Activated CD8-positive, alpha-beta T cell treated with anti-CD3 and anti-CD28 coated beads, Interleukin-2, amount 10 ng/mL, durations not matched to agents 7 days and 5 days (primary cell): ENCODE measurements at places on chromosomes 5 and 9.

DNA sequence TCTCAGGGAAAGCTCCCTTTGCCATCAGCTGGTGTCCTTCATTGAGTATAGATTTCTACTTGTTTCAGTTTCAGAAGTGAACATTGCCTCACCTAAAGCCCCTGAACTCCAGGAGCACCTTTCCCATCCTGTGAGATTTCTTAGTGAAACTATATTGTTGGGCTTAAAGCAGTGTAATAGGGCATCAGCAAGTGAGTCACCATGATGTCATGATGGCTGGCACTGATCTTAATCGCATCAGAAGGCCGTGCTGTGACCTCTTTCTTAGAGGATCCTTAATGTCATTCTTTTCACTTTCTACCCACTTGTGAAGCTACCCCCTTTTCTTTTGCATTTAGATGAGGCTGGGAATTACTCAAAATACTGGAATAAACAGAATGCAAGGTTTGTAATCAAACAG, 401.3 kb downstream of the MTRR start:
- H3K4me1 ChIP-seq: no peaks in the 10 kb centered on the region
- H3K4me3 ChIP-seq: no peak overlapping the region
- no peak overlapping the region for H3K27ac ChIP-seq
- no peaks in the 10 kb centered on the region for H3K36me3 ChIP-seq
- H3K27me3 ChIP-seq: no peaks in the 10 kb centered on the region

GRCh38 chr5:32163785-32164184, 10.3 kb downstream of the GOLPH3 start:
- H3K4me3 ChIP-seq: no peak overlapping the region
- no peak for DNase-seq
- peaks cover 17% of the 10 kb centered on the region for H3K4me1 ChIP-seq
- H3K36me3 ChIP-seq: peaks cover 45% of the 10 kb centered on the region
- H3K27me3 ChIP-seq: no peaks in the 10 kb centered on the region

GRCh38 chr5:158205992-158206391, 347.0 kb upstream of the CLINT1 start:
- no peaks in the 10 kb centered on the region for H3K4me1 ChIP-seq
- DNase-seq: no peak
- no peaks in the 10 kb centered on the region for H3K27me3 ChIP-seq
- no peak overlapping the region for H3K27ac ChIP-seq
- H3K36me3 ChIP-seq: no peaks in the 10 kb centered on the region

DNA sequence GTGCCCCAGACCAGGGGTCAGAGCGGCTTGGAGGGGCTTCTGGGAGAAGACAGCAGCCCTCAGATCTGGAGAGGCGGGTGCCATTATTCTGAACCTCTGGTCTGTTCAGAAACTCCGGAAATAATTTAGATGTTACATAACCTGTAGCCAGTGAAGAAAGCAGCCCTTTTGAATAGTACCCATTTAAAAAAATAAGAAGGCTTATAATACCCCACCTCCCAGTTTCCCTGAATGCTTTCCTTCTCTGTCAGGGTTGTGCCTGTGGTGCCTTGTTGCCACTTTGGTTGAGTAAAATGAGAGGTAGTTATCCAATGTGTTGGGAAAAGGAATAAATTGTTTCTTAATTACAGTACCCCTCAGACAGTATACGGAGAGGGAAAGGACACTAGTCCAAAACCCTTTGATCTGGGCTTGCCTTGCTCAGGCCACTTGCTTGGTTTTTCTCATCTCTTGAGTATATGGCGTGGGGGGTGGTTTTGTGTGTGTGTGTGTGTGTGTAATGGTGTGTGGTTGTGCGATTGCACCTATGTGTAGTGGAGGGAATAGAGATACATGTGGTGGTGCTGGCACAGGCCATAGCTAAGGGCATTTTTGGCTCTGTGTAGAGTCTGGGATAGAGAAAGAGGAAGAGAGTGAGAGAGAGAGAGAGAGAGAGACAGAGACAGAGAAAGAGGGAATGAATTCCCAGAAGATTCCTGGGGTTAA, 59.1 kb upstream of the TLR4 start:
- no peak overlapping the region for H3K4me3 ChIP-seq
- H3K4me1 ChIP-seq: peaks cover 6% of the 10 kb centered on the region

DNA sequence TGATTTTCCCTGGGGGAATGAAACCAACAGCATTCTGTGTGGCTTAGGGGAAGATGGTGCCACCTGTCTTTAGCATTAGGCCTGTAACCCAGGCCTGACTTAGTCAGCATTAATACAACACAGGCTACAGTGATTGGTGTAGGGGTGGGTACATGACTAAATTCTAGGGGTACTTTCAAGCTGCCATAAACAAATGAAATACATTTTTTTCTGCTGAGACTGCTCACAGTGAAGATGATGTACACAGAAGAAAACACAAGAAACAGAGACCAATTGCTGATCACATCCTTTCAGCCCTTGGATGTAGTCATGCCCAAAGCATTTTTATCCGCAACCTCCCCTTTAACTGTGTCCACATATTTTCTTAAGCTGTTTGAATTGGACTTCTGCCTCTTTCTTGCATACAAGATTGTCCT, 527.2 kb downstream of the KCTD16 start:
- no peak overlapping the region for H3K27ac ChIP-seq
- H3K36me3 ChIP-seq: no peaks in the 10 kb centered on the region
- no peak for DNase-seq
- no peak overlapping the region for H3K4me3 ChIP-seq
- H3K27me3 ChIP-seq: no peaks in the 10 kb centered on the region

DNA sequence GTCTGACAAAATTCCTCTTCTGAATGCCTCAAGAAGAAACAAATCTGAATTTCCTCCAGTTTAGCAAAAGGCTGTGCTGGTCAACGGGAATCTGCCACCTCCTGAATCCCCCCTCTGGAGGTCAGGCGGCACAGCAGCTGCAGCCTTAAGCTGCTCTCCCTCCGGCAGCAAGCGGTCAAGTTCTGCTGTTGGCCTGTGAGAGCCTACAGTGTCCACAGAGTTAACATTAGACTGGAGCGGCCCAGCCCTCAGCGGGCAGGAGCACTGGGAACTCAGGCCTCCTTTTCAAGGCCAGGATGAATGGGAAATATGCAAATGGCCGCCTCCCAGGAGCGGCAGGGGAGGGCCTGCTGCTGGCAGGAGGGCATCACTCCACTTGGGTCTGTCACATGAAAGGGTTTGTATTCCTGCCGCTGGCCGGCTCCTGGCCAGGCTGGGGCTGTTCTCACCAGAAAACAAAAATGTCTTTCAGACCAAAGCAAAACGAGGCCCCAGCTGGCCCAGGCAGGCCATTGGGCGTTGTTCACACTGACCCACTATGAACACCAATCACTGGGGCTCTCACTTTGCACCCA, 8.2 kb downstream of the ACSL6 start:
- H3K27ac ChIP-seq: no peak overlapping the region
- peaks cover 2% of the 10 kb centered on the region for H3K36me3 ChIP-seq
- peaks cover 5% of the 10 kb centered on the region for H3K27me3 ChIP-seq

- no peaks in the 10 kb centered on the region for H3K27me3 ChIP-seq
- no peak overlapping the region for H3K4me3 ChIP-seq
- no peak for DNase-seq
- H3K4me1 ChIP-seq: peaks cover 22% of the 10 kb centered on the region
Measured at GRCh38 chr9:137664676-137665075, 45.9 kb downstream of the EHMT1 start.

- H3K27me3 ChIP-seq: peaks cover 5% of the 10 kb centered on the region
- H3K4me1 ChIP-seq: peaks cover 3% of the 10 kb centered on the region
- no peak overlapping the region for H3K27ac ChIP-seq
Measured at GRCh38 chr5:33816791-33817190, 75.0 kb downstream of the ADAMTS12 start.

- DNase-seq: no peak
- no peak overlapping the region for H3K4me3 ChIP-seq
- no peak overlapping the region for H3K27ac ChIP-seq
- H3K36me3 ChIP-seq: no peaks in the 10 kb centered on the region
- H3K4me1 ChIP-seq: no peaks in the 10 kb centered on the region
- H3K27me3 ChIP-seq: no peaks in the 10 kb centered on the region
Measured at GRCh38 chr5:45578270-45578669, 117.9 kb downstream of the HCN1 start.

- peak; percentile 20 for DNase-seq
- no peak overlapping the region for H3K4me3 ChIP-seq
- peak overlapping the region; percentile 95 for H3K27ac ChIP-seq
- no peaks in the 10 kb centered on the region for H3K27me3 ChIP-seq
- peaks cover 18% of the 10 kb centered on the region for H3K36me3 ChIP-seq
Measured at GRCh38 chr5:132493241-132493640, 2.7 kb upstream of the IRF1 start.

DNA sequence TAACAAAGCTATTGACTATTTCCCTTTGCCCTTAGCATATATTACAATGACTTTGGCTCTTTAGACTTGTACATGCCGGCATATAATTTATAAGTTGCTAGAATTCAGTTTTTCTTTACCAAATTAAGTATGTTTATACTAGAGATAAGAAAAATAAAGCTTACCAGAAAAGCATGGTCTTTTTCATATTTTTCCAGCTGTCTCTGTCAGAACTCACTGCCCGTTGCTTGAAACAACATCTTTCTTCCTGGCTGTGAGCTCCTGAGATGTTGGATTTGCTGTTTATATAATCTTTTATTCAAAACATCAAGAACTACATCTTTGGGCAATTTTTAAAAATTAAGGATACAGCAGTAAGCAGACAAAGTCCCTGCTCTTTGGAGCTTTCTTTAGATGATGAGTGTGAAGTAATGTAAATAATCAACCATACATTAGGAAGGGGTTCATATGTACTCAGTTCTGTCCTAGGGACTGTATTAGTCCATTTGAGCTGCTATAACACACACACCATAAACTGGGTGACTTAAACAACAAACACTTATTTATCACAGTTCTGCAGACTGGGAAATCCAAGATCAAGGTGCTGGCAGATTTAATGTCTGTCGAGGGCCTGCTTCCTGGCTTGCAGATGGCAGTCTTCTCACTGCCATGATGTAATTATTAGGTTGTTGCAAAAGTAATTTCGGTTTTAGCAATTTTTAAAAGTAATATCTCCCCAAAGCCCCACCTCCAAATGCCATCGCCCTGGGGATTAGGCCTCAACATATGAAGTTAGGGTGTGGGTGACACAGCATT, 45.4 kb upstream of the RANBP3L start:
- H3K4me3 ChIP-seq: no peak overlapping the region
- H3K36me3 ChIP-seq: no peaks in the 10 kb centered on the region
- H3K27ac ChIP-seq: no peak overlapping the region
- H3K4me1 ChIP-seq: no peaks in the 10 kb centered on the region

GRCh38 chr9:81071108-81071507, 618.2 kb downstream of the TLE1 start:
- H3K27me3 ChIP-seq: no peaks in the 10 kb centered on the region
- H3K4me1 ChIP-seq: no peaks in the 10 kb centered on the region
- H3K4me3 ChIP-seq: no peak overlapping the region
- H3K27ac ChIP-seq: no peak overlapping the region

GRCh38 chr9:2260417-2261306, 245.5 kb downstream of the SMARCA2 start:
- no peak for DNase-seq
- no peaks in the 10 kb centered on the region for H3K36me3 ChIP-seq
- H3K4me1 ChIP-seq: no peaks in the 10 kb centered on the region
- no peak overlapping the region for H3K27ac ChIP-seq
- H3K27me3 ChIP-seq: peaks cover 19% of the 10 kb centered on the region

DNA sequence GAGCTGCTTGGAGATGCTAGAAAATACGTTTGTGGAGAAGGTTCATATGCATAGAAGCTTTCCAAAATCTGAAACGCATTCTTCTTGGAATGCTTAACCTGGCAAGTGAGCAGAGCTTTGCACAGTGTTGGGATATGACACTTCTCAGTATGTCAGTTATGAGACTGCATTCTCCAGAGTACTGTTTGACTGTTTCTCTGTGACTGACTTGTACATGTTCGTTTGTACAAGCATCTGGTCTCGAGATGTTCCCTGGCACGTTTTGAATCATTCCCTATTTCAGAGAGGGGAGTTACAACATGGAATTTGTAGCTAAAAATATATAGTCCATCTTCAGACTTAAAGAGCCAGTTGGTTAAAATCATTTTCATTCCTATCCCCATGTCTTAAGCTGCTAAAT, 272.4 kb downstream of the ARRDC3 start:
- DNase-seq: no peak
- H3K27ac ChIP-seq: no peak overlapping the region
- no peak overlapping the region for H3K4me3 ChIP-seq
- H3K27me3 ChIP-seq: peaks cover 9% of the 10 kb centered on the region
- H3K4me1 ChIP-seq: peaks cover 9% of the 10 kb centered on the region

DNA sequence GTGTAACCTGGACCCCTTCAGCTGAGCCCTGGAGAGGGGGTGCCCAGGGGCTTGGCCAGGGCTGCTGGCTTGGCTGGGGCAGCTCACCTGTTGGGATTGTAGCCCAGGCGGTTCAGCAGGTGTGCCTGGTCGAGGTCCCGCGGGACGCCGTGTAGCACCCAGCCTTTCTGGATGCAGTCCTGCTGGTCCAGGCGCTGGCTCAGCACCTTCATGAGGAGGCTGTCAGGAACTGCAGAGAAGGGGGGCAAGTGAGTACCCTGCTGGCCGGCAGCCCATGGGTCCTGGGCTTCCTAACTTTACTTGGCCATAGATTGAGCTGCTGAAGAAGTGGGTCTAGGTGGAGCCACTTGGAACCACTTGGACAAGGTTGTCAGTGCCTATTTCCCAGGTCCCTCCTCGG, 85.5 kb downstream of the AK8 start:
- peaks cover 34% of the 10 kb centered on the region for H3K27me3 ChIP-seq
- no peak for DNase-seq
- no peak overlapping the region for H3K4me3 ChIP-seq
- peaks cover 7% of the 10 kb centered on the region for H3K4me1 ChIP-seq
- H3K27ac ChIP-seq: no peak overlapping the region

DNA sequence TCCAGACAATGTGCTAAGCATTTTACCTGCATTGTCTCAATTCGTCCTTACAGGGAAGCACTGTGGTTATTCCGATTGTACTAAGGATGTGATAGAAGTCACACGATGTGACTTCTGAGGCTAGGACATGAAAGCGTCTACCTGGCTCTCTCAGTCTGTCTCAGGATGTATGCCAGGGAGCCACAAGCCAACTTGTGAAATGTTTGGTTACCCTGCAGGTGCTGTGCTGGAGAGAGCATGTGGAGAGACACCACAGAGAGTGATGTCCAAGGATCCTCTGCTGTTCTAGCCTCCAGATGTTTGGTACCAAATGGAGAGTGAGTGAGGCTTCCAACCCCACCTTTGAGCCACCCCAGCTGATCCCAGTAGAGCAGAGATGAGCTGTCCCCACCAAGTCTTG, 120.1 kb upstream of the IL12B start:
- no peaks in the 10 kb centered on the region for H3K4me1 ChIP-seq
- no peak for DNase-seq
- peaks cover 39% of the 10 kb centered on the region for H3K27me3 ChIP-seq
- H3K4me3 ChIP-seq: no peak overlapping the region

DNA sequence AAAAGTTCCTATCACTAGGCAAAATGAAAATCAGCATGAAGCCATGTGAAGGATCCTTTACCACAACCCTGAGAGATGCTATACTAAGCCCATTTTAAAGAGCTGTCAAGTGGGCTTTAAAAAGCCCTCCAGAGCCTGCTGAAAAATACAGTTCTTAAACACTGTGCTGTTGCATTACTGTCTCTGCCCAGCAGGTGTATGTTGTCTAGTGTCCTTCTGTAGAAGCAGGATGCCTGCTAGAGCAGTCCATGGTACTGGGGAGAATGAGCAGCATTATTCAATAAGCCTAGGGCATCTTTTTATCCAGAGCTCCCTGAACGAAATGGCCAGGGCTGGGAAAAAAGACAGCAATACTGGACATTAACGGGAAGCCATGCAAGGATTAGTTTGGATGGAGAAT, 126.2 kb upstream of the PLCXD3 start:
- H3K27me3 ChIP-seq: no peaks in the 10 kb centered on the region
- DNase-seq: no peak
- H3K36me3 ChIP-seq: no peaks in the 10 kb centered on the region
- H3K4me1 ChIP-seq: no peaks in the 10 kb centered on the region
- H3K4me3 ChIP-seq: no peak overlapping the region

- no peak for DNase-seq
- no peaks in the 10 kb centered on the region for H3K27me3 ChIP-seq
- no peak overlapping the region for H3K4me3 ChIP-seq
- no peaks in the 10 kb centered on the region for H3K36me3 ChIP-seq
- H3K27ac ChIP-seq: no peak overlapping the region
Measured at GRCh38 chr9:129033216-129033615, 3.2 kb upstream of the MIGA2 start.
